Activated CD8-positive, alpha-beta memory T cell treated with anti-CD3 and anti-CD28 coated beads, Interleukin-2, amount 10 ng/mL, durations not matched to agents 7 days and 5 days (primary cell): ENCODE measurements at places on chromosomes 1 and 21. TPM values are rescaled to one million over a fixed set of nuclear protein-coding genes. Genes with fewer than 3 reads are reported as not detected.
A peak's percentile ranks its signal among the peaks of the same experiment; 100 is the strongest.

The BMP8A gene
- total RNA-seq: not detected

DNA sequence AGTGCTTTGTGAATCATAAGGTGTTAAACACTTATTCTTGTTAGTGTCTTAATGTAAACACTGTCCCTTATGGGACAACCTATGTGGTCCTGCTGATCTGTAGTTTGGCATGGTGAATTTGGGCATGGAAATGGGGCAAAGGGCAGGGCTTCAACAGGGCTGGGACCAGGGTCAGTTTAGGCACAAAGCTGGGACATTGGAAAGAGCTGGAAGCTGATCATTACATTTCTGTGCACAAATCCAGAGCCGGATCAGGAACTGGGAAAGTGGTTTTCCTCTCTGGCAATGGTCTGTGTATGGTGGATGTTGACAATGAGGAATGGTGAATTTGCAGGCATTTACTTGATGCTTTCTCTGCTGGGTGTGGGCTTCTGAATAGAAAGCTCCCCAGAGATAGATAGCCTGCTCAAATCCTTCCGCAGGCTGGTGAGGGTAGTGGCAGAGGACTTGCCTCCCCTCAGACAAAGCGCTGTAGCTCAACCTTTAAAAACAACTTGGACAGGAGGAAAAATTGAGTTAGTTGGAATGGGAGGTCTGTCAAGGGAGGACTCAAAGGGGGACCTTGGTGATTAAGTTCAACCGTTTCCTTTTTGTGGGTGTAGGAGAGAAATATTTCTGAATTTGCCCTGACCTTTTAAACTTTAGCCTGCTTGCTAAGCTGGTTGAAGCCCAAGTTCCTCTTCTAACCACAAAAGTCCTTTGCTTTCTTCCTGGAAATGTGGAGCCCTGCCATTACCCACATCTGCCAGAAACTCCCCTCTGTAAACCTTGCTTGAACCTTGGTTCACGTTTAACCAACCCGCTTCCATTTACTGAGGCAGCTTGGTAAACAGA is 35.3 kb downstream of the HLX start:
- no peak for DNase-seq
- H3K36me3 ChIP-seq: no peaks in the 10 kb centered on the region
- no peak overlapping the region for H3K4me3 ChIP-seq
- no peaks in the 10 kb centered on the region for H3K4me1 ChIP-seq

The TMEM167B gene
- total RNA-seq: 27.0 TPM

- H3K36me3 ChIP-seq: peaks cover 25% of the 10 kb centered on the region
- no peak overlapping the region for H3K27ac ChIP-seq
- no peaks in the 10 kb centered on the region for H3K27me3 ChIP-seq
- DNase-seq: no peak
- H3K4me1 ChIP-seq: peaks cover 5% of the 10 kb centered on the region
Measured at GRCh38 chr1:77742011-77742555, 17.6 kb downstream of the USP33 start.

DNA sequence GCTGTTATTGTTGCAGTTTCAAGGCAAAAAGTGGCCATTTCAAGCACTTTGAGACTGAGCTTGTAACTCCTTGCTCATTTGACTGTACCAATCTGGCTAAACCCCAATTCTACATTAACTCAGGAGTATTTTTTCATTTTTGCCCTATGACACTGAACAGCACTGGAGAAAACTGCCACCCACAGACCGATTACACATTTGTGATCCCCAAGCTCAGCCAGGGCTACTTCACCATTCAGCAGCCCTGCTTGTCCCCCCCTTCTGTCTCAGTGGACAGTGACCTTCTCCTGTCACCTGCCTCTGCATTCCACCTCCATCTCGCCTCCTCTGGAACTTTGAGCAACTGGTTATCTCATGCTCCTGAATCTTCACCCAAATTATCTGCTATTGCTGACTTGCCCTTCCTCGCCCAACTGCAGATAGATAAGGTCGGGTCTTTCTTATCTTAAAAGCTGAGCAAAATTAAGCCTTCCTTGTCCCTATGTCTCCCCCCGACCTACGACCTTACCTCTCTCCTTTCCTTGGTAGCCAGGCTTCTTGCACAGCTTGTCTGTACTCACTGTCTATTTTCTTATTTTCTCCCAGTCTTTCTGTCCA is 25.3 kb downstream of the SPATA46 start:
- no peaks in the 10 kb centered on the region for H3K36me3 ChIP-seq
- no peak overlapping the region for H3K27ac ChIP-seq
- no peaks in the 10 kb centered on the region for H3K4me1 ChIP-seq

The SPRR3 gene
- not detected for total RNA-seq

- no peak for DNase-seq
- H3K36me3 ChIP-seq: no peaks in the 10 kb centered on the region
- no peaks in the 10 kb centered on the region for H3K27me3 ChIP-seq
- H3K27ac ChIP-seq: no peak overlapping the region
Measured at GRCh38 chr21:25987531-25987930, 183.0 kb downstream of the APP start.

- no peak overlapping the region for H3K4me3 ChIP-seq
- DNase-seq: no peak
- H3K4me1 ChIP-seq: no peaks in the 10 kb centered on the region
Measured at GRCh38 chr1:57350610-57351009, 73.2 kb downstream of the DAB1 start.

GRCh38 chr1:248613742-248614141 is 16.2 kb upstream of the OR2T10 start:
- H3K4me3 ChIP-seq: no peak overlapping the region
- H3K36me3 ChIP-seq: no peaks in the 10 kb centered on the region
- H3K27ac ChIP-seq: no peak overlapping the region

- H3K4me1 ChIP-seq: no peaks in the 10 kb centered on the region
- H3K4me3 ChIP-seq: no peak overlapping the region
- no peaks in the 10 kb centered on the region for H3K36me3 ChIP-seq
- DNase-seq: no peak
Measured at GRCh38 chr1:157580179-157580827, 17.6 kb downstream of the FCRL4 start.

- no peak overlapping the region for H3K27ac ChIP-seq
- H3K4me1 ChIP-seq: peaks cover 45% of the 10 kb centered on the region
- no peak for DNase-seq
- H3K4me3 ChIP-seq: no peak overlapping the region
- H3K27me3 ChIP-seq: no peaks in the 10 kb centered on the region
Measured at GRCh38 chr1:212228591-212229119, 56.6 kb upstream of the PPP2R5A start.

DNA sequence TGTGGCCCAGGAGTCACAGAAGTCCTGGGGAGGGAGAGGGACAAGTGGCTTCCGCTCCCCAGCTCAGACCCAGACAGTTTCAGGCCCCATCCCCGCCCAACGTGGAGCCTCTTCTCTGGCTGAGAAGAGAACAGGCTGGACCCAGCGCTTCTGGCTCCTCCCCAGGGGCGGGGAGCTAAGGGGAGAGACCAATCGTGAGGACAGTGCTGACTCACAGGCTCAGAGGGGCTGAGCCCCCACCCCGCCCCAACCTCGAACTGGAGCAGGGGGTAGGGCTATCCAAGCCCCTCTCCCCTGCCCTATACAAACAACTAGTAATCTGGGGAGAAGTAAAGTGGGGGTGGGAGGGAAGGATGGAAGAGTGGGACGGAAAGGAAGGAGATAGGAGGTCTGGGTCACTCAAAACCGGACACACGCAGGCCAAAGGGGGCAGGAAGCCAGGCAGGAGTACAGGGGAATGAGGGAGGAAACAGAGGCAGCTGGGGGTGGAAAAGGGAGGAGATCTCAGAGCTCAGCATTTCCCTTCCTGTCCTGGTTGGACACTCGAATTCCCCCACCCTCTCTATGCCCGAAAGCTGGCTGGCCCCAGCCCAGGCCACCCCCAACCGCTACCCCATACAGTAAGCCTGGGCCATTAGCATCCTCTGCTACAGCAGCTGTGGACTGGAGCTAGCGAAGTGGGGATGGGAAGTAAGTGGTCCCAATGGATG is at the start of gene SHC1:
SHC1 (minus strand) TSS at position 117 of the 710 bp plus-strand sequence. CDS start 221 bp downstream, outside the sequence.
- H3K4me1 ChIP-seq: peaks cover 43% of the 10 kb centered on the region
- peaks cover 10% of the 10 kb centered on the region for H3K36me3 ChIP-seq
- peak; percentile 56 for DNase-seq
- no peak within 1 kb of the TSS for H3K4me3 ChIP-seq
- H3K27me3 ChIP-seq: no peaks in the 10 kb centered on the region

DNA sequence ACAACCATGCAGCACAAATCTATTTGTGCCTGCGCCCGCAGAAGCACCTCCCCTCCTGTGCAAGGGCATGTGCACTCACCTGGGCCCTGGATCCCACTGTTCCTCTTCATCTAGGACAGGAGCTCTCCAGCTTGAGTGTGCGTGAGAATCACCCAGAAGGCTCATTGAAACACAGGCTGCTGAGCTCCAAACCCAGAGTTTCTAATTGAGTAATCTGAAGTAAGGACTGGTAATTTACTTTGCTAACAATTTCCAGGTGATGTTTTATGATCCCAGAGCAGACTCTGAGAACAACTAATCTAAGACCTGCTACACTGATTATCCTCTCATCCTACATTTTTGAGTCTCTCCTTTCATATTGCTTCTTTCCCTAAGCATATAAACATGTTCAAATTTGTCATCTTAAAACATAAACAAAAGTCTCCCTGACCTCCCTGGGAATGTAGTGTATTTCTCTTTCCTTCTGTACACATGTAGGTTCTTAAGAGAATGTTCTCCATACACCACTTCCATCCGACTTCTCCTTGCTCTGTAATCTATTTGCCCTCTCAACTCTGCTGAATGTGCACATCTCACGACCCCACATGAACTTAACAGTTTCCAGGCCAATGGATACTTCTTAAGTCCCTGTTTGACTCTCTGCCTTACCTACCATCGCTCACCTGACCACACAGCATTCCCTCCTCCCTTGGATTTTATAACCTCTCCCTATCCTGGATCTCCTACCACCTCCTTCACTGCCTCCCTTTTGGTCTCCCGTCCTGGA is 522.5 kb downstream of the SMYD3 start:
- H3K27ac ChIP-seq: no peak overlapping the region
- no peak overlapping the region for H3K4me3 ChIP-seq
- H3K4me1 ChIP-seq: peaks cover 6% of the 10 kb centered on the region

The NCF2 gene
- total RNA-seq: 6.0 TPM

DNA sequence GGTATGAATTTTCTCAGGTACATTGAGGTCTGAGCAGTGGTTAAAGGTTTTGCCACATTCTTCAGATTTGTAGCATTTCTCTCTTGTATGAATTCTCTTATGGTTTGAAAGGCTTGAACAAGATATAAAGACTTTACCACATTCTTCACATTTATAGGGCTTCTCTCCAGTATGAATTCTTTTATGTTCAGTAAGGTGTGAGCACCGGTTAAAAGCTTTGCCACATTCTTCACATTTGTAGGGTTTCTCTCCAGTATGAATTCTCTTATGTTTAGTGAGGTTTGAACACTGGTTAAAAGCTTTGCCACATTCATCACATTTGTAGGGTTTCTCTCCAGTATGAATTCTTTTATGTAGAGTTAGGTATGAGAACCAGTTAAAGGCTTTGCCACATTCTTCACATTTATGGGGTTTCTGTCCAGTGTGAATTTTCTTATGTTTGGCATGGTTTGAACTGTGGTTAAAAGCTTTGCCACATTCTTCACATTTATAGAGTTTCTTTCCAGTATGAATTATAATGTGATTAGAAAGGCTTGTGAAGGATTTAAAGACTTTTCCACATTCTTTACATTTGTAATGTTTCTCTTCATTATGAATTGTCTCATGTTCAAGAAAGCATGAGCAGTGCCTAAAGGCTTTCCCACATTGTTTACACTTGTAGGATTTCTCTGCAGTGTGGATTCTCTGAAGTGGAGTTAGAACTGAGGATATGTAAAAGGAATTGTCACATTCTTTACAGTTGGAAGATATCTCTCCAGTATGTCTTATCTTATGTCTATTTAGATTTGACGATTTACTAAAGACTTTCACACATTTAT is 18.4 kb upstream of the ZNF124 start:
- H3K27me3 ChIP-seq: no peaks in the 10 kb centered on the region
- H3K27ac ChIP-seq: no peak overlapping the region
- peaks cover 78% of the 10 kb centered on the region for H3K36me3 ChIP-seq
- no peaks in the 10 kb centered on the region for H3K4me1 ChIP-seq

The TCHH gene
- 0.12 TPM for total RNA-seq

DNA sequence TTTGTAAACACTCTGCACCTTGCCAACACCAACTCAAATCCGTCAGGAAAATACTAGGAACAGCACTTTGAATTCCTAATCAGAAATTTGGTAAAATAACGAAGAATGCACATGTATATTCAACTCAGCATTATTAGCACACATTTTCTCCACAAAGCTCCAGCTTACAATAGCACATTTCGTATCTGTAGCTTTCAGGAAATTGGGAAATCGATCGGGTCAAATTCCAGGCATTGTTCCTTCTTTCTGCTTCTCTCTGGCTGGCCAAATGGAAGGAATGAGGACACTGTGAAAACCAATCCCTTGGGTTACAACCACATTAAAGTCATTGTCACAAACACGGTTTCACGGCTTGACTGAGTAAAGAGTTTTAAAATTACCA is 58.6 kb downstream of the NPHP4 start:
- H3K4me3 ChIP-seq: no peak overlapping the region
- H3K36me3 ChIP-seq: peaks cover 8% of the 10 kb centered on the region
- DNase-seq: no peak
- H3K27me3 ChIP-seq: no peaks in the 10 kb centered on the region

The SPATA17 gene
- total RNA-seq: not detected

DNA sequence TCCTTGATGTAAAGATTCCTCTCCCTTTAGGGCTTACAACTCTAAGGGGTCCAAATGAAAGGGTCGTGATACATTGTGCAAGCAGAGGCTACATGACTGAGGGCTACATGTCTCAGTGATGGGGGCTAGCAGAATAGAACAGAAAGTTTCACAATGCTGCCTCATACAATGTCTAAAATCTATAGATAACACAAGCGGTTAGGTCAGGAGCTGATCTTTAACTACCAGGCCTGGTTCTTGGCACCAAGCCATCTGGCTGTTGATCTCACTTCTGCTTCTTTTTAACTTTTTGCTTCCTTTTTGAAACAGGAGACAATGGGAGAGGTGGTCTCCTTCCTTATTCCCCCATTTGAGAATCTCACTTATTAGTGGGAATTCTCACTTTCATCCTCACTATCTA is 710.2 kb downstream of the AMY1C start:
- H3K36me3 ChIP-seq: no peaks in the 10 kb centered on the region
- H3K27ac ChIP-seq: no peak overlapping the region
- no peak overlapping the region for H3K4me3 ChIP-seq
- H3K27me3 ChIP-seq: no peaks in the 10 kb centered on the region
- no peak for DNase-seq
